IgD-negative memory B cell (primary cell): ENCODE measurements at places on chromosomes 5 and 9. TPM values are rescaled to one million over a fixed set of nuclear protein-coding genes. Genes with fewer than 3 reads are reported as not detected.

Gene ELAVL2
- not detected for polyA plus RNA-seq

Gene FAM153A
- polyA plus RNA-seq, result not detected

Gene CDHR2
- not detected for polyA plus RNA-seq

Gene OR2V1
- not detected for polyA plus RNA-seq

Gene C5
- 0.99 TPM for polyA plus RNA-seq
